Breast epithelium (tissue), 4 donors: ENCODE measurements at places on chromosomes 11 and 22. TPM values are rescaled to one million over a fixed set of nuclear protein-coding genes. Genes with fewer than 3 reads are reported as not detected.

The FXYD6 gene
- total RNA-seq, result 20.3 TPM

GRCh38 chr22:32796865-32797573 is 4.5 kb upstream of the TIMP3 start:
- peak overlapping the region; percentile 47 for H3K4me3 ChIP-seq
- no peaks in the 10 kb centered on the region for H3K36me3 ChIP-seq
- peak; percentile 80 for DNase-seq
- H3K4me1 ChIP-seq, result no peaks in the 10 kb centered on the region
- H3K27ac ChIP-seq, result peak overlapping the region; percentile 46

The MUC6 gene
- total RNA-seq, result not detected

DNA sequence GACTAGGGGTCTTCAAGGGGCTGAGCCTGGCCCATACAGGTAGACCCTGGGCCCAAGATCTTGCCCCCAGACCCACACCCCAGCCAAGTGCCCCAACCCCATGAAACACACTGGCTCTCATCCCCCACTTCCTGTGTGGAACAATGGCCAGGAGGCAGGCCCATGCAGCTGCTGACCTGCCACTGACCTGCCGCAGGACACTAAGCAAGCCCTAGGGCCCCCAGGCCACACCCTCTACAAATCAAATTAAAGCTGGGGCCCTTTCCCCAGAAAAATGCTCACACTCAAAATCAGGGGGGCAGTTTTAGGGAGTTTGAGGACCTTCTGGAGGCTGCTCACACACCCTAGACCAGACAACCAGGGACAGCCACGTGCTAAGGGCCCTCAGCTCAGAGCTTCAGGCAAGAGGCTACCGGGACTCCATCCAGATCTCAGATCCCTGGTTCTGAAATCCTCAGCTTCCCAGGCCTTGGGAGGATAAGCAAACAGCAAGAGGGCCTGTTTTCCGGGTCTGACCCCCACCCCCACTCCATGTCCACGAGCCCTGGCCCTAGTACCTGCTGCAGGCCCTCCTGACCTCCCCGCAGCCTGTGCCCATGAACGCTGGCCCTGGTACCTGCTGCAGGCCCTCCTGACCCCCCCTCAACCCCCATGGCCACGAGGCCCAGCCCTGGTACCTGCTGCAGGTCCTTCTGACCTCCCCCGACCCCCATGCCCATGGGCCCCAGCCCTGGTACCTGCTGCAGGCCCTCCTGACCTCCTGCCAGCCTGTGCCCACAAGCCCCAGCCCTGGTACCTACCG is 10.0 kb downstream of the CARD10 start:
- no peak overlapping the region for H3K4me3 ChIP-seq
- no peak for DNase-seq
- H3K36me3 ChIP-seq, result no peaks in the 10 kb centered on the region
- no peaks in the 10 kb centered on the region for H3K4me1 ChIP-seq
- H3K27me3 ChIP-seq, result no peaks in the 10 kb centered on the region

DNA sequence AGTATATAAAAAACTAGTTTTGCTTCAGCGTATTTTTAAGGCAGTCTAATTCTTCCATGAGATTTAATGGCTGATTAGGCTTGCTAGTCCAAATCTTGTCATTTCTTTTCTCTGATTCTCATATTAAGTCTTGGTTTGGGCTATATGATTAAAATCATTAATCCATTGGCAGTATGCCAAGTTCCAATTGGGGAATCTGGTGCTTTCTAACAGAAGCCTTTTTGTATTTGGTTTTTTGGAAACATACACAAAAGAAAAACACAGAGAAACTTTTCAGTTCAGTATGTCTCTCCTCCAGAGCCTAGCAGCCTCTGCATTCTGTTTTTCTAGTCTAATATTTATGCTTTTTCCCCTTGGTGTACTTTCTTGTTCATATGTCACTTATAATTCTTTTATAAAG is 37.9 kb downstream of the SWAP70 start:
- H3K27me3 ChIP-seq, result no peaks in the 10 kb centered on the region
- no peak for DNase-seq
- H3K27ac ChIP-seq, result peak overlapping the region; percentile 91
